ENCODE measurements at places on chromosomes 3 and 15. TPM values are rescaled to one million over a fixed set of nuclear protein-coding genes. Genes with fewer than 3 reads are reported as not detected.

C3orf85 gene
- 0.21 TPM for polyA plus RNA-seq

CIDEC gene
- polyA plus RNA-seq, result 0.24 TPM

SEMA3G gene
- 19.8 TPM for polyA plus RNA-seq

ANXA2 gene
- polyA plus RNA-seq, result 276 TPM

METTL6 gene
- polyA plus RNA-seq, result 30.0 TPM

CIP2A gene
- 8.2 TPM for polyA plus RNA-seq

PCSK6 gene
- 8.6 TPM for polyA plus RNA-seq

TTLL13 gene
- 0.30 TPM for polyA plus RNA-seq

NDN gene
- polyA plus RNA-seq, result 177 TPM

RBSN gene
- polyA plus RNA-seq, result 46.9 TPM

SYNPR gene
- 71.4 TPM for polyA plus RNA-seq

ASB14 gene
- 1.4 TPM for polyA plus RNA-seq

TRIM42 gene
- polyA plus RNA-seq, result not detected

GP5 gene
- 0.29 TPM for polyA plus RNA-seq

ABI3BP gene
- polyA plus RNA-seq, result 35.2 TPM

CA12 gene
- polyA plus RNA-seq, result 8.2 TPM

ISLR gene
- polyA plus RNA-seq, result 195 TPM

GPR176 gene
- polyA plus RNA-seq, result 28.1 TPM

ABHD10 gene
- 64.4 TPM for polyA plus RNA-seq

GOLGA8R gene
- polyA plus RNA-seq, result 3.8 TPM

RTP1 gene
- 1.1 TPM for polyA plus RNA-seq

ADIPOQ gene
- not detected for polyA plus RNA-seq

SPINK8 gene
- 1.5 TPM for polyA plus RNA-seq

RBM15B gene
- polyA plus RNA-seq, result 33.5 TPM

USP8 gene
- polyA plus RNA-seq, result 35.7 TPM

FAM3D gene
- polyA plus RNA-seq, result not detected

IGSF10 gene
- polyA plus RNA-seq, result 3.7 TPM

LARP6 gene
- 49.0 TPM for polyA plus RNA-seq

LRIG1 gene
- 156 TPM for polyA plus RNA-seq

CCDC33 gene
- polyA plus RNA-seq, result 3.0 TPM

KIF15 gene
- 13.5 TPM for polyA plus RNA-seq

SLC28A2 gene
- polyA plus RNA-seq, result not detected

PRICKLE2 gene
- polyA plus RNA-seq, result 24.9 TPM

LSAMP gene
- polyA plus RNA-seq, result 90.1 TPM

MDFIC2 gene
- polyA plus RNA-seq, result not detected

ARL14 gene
- not detected for polyA plus RNA-seq

PLSCR4 gene
- 23.3 TPM for polyA plus RNA-seq

FANCD2OS gene
- polyA plus RNA-seq, result not detected

ATP13A5 gene
- polyA plus RNA-seq, result 3.9 TPM

DNASE1L3 gene
- 0.59 TPM for polyA plus RNA-seq

FOXB1 gene
- polyA plus RNA-seq, result 13.5 TPM

SIDT1 gene
- 18.2 TPM for polyA plus RNA-seq

IL12A gene
- polyA plus RNA-seq, result 2.6 TPM

BFSP2 gene
- not detected for polyA plus RNA-seq

QARS1 gene
- polyA plus RNA-seq, result 159 TPM

CCR9 gene
- 0.51 TPM for polyA plus RNA-seq

ST3GAL6 gene
- 22.2 TPM for polyA plus RNA-seq

Measured in spinal cord (tissue), 10 donors.